ENCODE measurements at places on chromosomes 12 and 14.

GRCh38 chr12:47442310-47442709 is 263.5 kb downstream of the RPAP3 start:
- no peak for DNase-seq

DNA sequence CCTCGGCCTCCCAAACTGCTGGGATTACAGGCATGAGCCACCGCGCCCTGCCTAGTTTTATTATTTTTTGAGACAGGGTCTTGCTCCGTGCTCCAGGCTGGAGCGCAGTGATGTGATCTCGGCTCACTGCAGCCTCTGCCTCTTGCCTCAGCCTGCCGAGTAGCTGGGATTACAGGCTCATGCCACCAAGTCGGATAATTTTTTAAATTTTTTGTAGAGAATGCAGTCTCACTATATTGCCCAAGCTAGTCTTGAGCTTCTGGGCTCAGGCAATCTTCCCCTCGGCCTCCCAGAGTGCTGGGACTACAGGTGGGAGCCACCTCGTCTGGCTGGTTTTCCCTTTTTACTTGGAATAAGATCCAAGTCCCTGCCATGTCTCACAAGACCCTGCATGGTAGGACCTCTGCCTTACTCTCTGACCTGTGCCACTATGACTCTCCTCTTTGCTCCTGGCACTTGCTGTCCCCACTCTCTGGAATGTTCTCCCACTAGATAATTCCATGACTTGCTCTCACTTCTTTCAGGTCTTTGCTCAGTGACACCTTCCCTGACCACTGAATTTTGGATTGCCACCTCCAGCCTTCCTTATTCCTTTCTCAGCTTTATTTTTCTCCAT is 7.7 kb upstream of the RARG start:
- no peak for DNase-seq

DNA sequence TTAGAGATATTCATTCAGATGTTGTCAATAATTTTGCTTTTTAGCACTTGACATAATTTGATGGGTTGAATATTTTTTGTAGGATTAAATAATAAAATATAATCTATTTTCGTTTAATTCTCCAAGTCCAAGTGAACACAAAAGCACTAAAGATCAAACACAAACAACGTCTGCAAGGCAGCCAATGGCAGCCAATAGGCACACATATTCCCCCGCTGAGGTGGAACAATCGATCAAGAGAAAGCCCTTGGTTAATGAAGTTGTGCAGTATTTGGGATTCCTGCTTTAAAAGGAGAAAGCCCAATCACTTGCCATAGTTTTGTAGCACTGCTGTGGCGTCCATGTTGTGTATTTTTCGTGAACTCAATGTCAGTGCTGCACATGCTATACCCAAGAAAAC is 1.5 kb downstream of the DHRS7 start:
- no peak for DNase-seq

GRCh38 chr14:51248016-51248987 is 8.3 kb downstream of the TMX1 start:
- DNase-seq, result no peak

- DNase-seq, result no peak
Observed at GRCh38 chr12:72586456-72586855, 314.3 kb downstream of the TRHDE start.

DNA sequence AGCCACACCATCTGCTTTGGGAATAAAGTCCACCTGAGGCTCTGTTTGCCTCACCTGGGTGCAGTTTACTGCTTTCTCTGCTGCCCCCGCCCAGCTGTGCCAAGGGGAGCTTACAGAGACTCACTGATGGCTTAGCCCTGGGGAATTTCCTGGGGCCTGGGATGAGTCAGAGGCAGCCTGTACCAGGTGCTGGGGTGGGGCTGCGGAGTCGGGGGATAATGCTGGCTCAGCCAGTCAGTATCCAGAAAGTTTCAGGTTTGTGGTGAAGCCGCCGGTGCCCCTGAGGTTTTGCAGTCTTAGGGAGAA is 22.3 kb downstream of the PLEKHG3 start:
- DNase-seq, result no peak

All from stimulated activated CD4-positive, alpha-beta T cell treated with anti-CD3 and anti-CD28 coated beads, Interleukin-2, amount 100 ng/mL, for 4 hours (primary cell).